ENCODE measurements at places on chromosomes 6 and 20.

GRCh38 chr6:118198746-118199145 lies 291.7 kb downstream of the SLC35F1 start:
- DNase-seq: no peak

GRCh38 chr20:54922636-54923035 lies 447.2 kb downstream of the DOK5 start:
- no peak for DNase-seq

GRCh38 chr20:34753706-34754461 lies 49.7 kb downstream of the TP53INP2 start:
- DNase-seq: no peak

GRCh38 chr20:35643045-35643444 lies 21.7 kb downstream of the CPNE1 start:
- DNase-seq: no peak

DNA sequence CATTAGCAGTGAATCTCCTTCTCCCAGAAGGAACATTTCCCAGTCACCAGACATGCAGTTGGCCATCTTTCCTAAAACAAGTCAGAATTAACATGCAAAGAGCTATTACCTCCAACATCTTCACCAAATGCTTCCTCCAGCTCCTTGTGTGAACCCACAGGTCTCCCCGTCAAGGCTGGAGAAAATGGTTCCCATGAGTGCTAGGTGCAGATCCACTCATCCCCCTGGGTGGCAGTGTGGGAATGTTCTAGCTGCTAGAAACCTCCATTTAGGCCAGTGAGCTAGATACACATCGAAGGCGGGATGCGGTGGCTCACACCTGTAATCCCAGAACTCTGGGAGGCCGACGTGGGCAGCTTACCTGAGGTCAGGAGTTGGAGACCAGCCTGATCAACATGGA lies 603.9 kb upstream of the SLC35B3 start:
- DNase-seq: no peak

GRCh38 chr6:67558985-67559384 lies 1076.1 kb upstream of the ADGRB3 start:
- no peak for DNase-seq

- DNase-seq: no peak
Measured at GRCh38 chr6:56860475-56860874, 94.4 kb upstream of the BEND6 start.

DNA sequence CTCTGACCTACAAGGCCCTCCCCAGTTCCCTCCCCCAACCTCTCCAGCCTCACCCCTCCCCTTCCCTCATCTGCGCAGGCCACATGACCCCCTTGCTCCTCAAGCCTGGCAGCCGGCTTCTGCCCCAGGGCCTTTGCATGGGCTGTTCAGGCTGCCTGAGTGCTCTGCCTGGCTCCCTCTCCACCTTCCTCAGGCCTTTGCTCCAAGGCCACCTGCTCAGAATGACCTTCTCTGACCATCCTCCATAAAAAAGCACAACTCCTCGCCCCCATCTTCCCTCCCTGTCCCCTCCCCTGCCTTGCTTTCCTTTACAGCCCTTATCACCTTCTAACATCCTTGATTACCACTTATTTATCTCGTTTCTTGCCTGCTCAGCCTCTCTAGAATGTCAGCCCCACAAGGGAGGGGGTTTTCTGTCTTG lies 38.7 kb downstream of the SPDEF start:
- no peak for DNase-seq

GRCh38 chr6:154440022-154440421 lies 70.5 kb downstream of the CNKSR3 start:
- DNase-seq: no peak

DNA sequence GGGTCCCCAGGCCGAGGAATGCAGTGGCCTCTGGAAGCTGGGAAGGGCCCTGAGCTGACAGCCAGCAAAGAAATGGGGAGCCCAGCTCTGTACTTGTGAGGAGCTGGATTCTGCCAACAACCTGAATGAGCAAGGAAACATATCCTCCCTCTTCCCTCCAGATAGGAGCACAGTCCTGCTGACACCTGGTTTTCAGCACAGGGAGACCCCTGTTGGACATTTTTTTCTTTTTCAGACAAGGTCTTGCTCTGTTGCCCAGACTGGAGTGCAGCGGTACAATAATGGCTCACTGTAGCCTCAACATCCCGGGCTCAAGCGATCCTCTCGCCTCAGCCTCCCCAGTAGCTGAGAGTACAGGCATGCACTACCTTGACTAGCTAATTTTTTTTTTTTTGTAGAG lies 21.5 kb downstream of the BMP6 start:
- no peak for DNase-seq

- no peak for DNase-seq
Measured at GRCh38 chr6:122790423-122791309, 1.6 kb downstream of the SMPDL3A start.

GRCh38 chr6:4135665-4136353 lies 434 bp upstream of the ECI2 start:
- DNase-seq: peak; percentile 96

DNA sequence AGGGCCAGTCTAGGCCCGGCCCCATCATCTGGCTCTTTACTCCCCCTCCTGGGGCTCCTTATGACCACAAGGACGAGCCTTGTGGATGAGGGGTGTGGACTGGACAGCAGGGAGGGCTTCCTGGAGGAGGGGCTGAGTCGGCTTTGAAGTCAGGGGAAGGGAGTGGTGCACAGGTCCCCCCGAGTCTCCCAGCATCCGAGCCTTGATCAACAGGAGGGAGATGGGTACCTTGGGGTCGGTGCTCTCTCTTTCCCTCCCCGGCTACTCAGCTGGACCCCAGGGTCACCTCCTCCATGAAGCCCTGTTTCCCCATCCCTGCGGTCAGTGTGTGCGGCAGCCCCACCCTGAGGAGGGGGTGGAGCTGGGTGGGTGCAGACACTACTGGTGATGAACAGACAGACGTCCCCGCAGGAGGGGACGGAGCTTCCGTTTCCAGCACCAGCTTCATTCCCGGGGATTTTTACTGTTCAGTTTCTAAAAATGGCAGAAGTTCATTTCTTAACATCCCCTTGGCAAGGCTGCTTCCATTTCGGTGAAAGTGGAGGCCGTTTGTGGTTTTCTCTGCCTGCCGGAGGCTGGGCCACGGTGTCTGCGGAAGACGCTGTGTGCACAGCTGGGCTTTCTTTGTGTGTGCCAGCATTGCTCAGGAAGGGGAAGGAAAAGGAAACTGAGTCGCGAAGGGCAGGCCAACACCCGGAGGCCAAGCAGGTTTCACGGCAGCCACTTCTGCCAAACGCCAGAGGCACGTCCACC lies 19.6 kb downstream of the NTSR1 start:
- DNase-seq: peak; percentile 26

GRCh38 chr20:49540687-49541435 lies 27.1 kb downstream of the PTGIS start:
- DNase-seq: no peak

- no peak for DNase-seq
Measured at GRCh38 chr6:124053315-124053714, 249.7 kb downstream of the NKAIN2 start.

DNA sequence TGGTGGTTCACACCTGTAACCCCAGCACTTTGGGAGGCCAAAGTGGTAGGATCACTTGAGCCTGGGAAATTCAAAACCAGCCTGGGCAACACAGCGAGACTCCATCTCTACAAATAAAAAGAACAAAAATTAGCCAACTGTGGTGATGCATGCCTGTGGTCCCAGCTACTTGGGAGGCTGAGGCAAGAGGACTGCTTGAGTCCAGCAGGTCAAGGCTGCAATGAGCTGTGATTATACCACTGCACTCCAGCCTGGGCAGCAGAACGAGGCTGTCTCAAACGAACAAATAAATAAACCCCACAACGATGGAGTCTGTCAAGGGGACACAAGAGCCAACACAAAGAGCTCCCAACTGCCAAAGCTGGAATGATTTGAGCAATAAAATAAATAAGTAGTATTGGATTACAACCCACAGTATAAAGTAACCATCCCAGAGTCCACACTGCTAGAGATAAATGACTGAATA lies 13.5 kb downstream of the ZMYND8 start:
- no peak for DNase-seq

- DNase-seq: peak; percentile 66
Measured at GRCh38 chr6:27608916-27609883, 136.3 kb upstream of the ZNF184 start.

- no peak for DNase-seq
Measured at GRCh38 chr6:37042150-37042549, 36.7 kb downstream of the FGD2 start.

DNA sequence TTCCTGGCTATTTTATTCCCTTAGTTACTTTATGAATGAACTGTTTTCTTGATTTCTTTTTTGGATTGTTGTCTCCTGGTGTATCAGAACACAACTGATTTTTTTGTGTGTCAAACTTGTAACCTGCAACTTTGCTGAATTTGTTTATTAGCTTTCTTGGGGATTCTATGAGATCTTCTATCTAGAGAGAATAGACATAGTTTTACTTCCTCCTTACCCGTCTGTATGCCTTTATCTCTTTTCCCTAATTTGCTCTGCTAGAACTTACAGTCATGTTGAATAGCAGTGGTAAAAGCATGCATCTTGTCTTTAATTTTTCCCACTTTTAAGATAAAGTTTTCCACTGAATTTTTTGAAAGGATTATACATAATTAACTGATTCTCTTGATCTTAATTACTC lies 13.2 kb downstream of the RNF146 start:
- no peak for DNase-seq

- no peak for DNase-seq
Measured at GRCh38 chr6:30885999-30886896, 1.9 kb downstream of the DDR1 start.

DNA sequence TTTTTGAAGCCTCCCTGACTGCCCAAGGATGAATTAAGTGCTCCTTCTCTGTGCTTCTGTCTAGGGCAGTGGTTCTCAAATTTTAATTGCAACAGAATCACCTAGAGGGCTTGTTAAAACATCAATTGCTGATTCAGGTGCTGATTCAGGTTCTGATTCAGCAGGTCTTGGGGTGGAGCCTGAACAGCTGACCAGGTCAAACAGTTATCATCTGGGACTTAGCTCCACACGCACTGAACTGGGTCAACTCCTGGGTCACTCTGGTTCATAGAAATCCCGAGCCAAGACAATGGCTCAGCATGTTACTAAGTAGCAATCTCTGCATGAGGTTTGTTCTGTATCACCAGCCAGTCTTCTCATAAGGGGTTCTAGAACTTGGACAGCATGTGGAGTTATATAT lies 192.3 kb downstream of the GJA1 start:
- no peak for DNase-seq

DNA sequence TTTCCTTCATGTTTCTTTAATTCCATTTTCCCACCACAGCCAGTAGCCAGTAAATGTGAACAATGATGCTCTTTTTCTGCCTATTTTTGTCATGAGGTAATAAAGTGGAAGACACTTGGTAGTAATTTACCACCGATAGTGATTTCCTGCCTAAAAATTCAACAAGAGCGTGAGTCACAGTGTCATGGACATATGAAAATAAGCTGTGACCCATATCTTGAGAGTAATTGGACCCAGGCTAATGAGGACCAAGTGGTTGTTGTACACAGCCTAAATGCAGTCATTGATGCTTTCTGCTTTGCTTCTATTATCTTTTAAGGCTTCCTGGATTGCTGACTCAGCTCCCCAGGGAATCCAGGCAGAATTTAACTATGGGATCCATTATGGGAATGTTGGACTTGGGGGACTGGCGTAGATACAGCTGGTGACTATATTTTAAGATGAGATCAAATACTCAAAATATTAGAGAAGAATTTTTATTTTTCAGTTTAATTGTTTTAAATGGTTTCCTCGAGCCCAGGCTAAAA lies 265.9 kb upstream of the FERMT1 start:
- DNase-seq: no peak

- DNase-seq: no peak
Measured at GRCh38 chr6:6678185-6678671, 89.7 kb downstream of the LY86 start.

GRCh38 chr6:119676961-119677360 lies 327.4 kb upstream of the MAN1A1 start:
- no peak for DNase-seq

GRCh38 chr20:6765469-6766058 lies 1.9 kb upstream of the BMP2 start:
- no peak for DNase-seq

DNA sequence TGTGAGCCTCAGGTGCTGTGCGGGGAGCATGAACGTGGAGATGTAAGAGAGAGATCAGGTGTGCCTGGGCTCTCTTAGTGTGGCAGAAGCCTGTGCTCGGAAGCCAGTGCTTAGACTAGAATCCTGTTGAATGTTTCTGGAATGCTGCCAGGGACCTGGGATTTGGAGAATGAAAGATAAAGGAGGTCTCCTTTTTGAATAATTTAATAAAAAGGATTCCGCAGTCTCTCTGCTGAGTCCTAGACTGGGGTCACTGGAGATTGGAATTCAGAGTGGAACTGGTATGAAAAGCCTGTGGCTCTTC lies 18.8 kb upstream of the EFCAB8 start:
- peak; percentile 30 for DNase-seq

- DNase-seq: peak; percentile 93
Measured at GRCh38 chr20:4813863-4814695, 92.4 kb downstream of the PRND start.

- no peak for DNase-seq
Measured at GRCh38 chr6:119830494-119831295, 481.1 kb upstream of the MAN1A1 start.

- DNase-seq: no peak
Measured at GRCh38 chr20:47318027-47318585, 38.4 kb downstream of the ZMYND8 start.

DNA sequence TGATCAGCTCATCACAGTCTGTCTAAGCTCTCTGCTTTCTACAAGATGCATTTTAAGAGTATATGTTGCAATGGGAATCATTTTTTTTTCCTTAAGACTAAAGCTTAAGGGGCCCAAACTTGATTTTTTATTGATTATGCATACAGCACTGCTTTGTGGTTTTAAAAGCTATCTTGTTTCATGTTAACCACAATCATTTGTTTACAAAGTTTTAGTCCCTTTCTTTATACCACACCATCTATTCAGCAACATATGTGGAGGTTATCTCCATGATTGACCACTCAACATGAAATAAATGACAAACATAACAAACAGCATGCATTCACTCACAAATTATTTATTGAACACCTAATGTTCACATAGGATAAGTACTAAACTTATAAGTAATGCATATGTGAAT lies 119.1 kb downstream of the FHL5 start:
- DNase-seq: no peak

- DNase-seq: peak; percentile 90
Measured at GRCh38 chr6:142871910-142872331, 73.1 kb downstream of the HIVEP2 start.

DNA sequence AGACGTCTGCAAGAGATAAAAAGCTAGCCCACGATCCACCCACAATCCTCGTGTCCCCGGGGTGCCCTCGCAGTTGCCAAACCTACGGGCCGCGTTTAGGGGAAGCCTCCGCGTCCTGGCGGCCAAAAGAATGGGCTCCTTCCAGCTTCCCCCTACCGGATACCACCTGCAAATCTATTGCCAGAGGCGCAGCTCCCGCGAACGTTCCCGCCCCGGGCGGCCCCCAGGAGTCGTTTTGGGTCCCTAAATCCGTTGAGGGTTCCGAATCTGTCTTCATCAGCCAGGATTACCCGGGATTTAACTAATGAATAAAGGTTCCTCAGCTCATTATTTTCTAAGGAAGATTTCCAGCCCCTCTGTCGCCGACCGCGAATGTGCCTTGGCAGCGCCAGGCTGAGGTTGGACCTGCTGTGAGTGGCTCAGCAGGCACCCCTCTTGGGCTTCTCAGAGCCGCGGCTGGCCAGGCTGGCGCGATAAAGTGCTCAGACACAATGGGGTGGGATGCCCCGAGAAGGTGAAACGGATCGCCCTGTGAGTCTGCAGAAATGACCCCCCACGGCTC lies 2.8 kb upstream of the VSX1 start:
- DNase-seq: no peak

GRCh38 chr6:87905101-87905641 lies 142.5 kb upstream of the SPACA1 start:
- DNase-seq: no peak

All from activated CD4-positive, alpha-beta T cell treated with anti-CD3 and anti-CD28 coated beads, Interleukin-10, Interleukin-2, amounts not matched to agents 100 ng/mL and 50 ng/mL, durations not matched to agents 16 hours and 8 hours (primary cell).